ENCODE measurements at places on chromosomes 12 and 14. TPM values are rescaled to one million over a fixed set of nuclear protein-coding genes. Genes with fewer than 3 reads are reported as not detected.

DNA sequence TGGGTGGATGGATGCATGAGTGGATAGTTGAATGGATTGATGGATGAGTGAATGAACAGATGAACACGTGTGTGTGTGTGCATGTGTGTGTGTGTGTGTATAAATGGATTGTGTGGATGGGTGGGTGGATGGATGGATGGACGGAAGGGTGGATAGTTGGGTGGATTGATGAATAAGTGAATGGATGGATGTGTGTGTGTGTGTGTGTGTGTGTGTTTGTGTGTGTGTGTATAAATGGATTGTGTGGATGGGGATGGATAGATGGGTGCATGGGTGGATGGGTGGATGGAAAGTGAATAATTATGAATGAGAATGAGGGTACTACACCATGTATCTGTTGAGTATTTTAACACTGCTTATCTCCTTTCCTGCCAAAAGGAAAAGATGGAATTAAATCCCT lies 986 bp downstream of the KRT77 start:
- no peaks in the 10 kb centered on the region for H3K36me3 ChIP-seq
- H3K27me3 ChIP-seq: peaks cover 10% of the 10 kb centered on the region
- no peak for DNase-seq
- no peak overlapping the region for H3K4me3 ChIP-seq

GRCh38 chr14:22263961-22264360 lies 325.1 kb downstream of the DAD1 start:
- no peaks in the 10 kb centered on the region for H3K4me1 ChIP-seq
- H3K4me3 ChIP-seq: no peak overlapping the region
- no peak overlapping the region for H3K27ac ChIP-seq
- no peaks in the 10 kb centered on the region for H3K36me3 ChIP-seq

GRCh38 chr12:94379479-94380113 lies 80.1 kb downstream of the CEP83 start:
- no peak overlapping the region for H3K4me3 ChIP-seq
- peaks cover 1% of the 10 kb centered on the region for H3K4me1 ChIP-seq
- H3K27ac ChIP-seq: no peak overlapping the region
- peaks cover 38% of the 10 kb centered on the region for H3K36me3 ChIP-seq
- H3K27me3 ChIP-seq: no peaks in the 10 kb centered on the region

- peaks cover 12% of the 10 kb centered on the region for H3K4me1 ChIP-seq
- DNase-seq: no peak
- peaks cover 5% of the 10 kb centered on the region for H3K27me3 ChIP-seq
- no peaks in the 10 kb centered on the region for H3K36me3 ChIP-seq
- no peak overlapping the region for H3K27ac ChIP-seq
These were observed 74.0 kb upstream of the PLXNC1 start for GRCh38 chr12:94074216-94074979.

DNA sequence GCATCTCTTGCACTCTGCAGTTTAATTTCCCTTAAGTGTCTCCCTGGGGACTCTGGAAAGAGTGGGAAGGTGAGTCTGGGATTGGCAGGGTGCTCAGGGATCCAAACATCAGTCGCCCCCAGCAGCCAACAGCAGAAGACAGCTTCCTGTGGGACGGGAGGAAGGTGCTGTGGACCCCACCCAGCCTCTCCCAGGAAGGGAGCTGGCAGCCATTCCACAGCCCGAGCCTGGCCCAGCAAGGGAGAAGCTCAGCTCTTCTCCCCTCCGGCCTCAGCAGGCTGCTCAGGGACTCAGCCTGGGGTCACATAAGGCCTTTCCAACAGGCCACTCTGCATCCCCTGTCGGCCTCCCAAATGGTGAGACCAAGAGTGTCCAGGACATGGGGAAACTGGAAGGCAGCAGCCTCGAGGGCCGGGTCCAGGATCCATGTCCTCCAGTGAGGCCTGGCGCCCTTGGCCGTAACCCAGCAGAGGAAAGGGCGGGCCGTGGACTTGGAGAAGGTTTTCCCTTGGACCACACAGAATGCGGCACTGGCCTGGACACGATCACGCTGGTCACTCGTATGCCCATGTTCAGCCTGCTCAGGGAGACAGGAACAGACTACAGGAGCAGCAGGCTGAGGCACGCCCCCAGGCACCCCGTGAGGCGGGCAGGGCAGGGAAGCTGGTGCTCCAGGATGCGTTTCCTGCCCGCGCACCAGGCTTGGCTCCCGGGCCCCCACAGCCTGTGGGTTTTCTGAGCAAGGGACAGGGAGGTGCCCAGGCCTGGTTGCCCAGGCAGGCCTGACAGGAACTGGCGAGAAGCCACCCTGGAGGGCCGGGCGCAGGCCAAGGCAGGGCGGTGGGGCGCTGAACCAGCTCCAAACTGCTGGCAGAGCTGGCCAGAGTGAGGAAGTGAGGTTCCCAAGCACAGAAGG lies 3.5 kb downstream of the XRCC3 start:
- no peak overlapping the region for H3K27ac ChIP-seq
- no peak overlapping the region for H3K4me3 ChIP-seq

- no peak for DNase-seq
- peaks cover 36% of the 10 kb centered on the region for H3K4me1 ChIP-seq
- peaks cover 5% of the 10 kb centered on the region for H3K27me3 ChIP-seq
- no peak overlapping the region for H3K27ac ChIP-seq
- H3K36me3 ChIP-seq: peaks cover 9% of the 10 kb centered on the region
- H3K4me3 ChIP-seq: no peak overlapping the region
These were observed 8.5 kb upstream of the IL22 start for GRCh38 chr12:68261896-68262295.

GRCh38 chr14:63322897-63323573 lies 4.3 kb upstream of the GPHB5 start:
- H3K27me3 ChIP-seq: peaks cover 4% of the 10 kb centered on the region
- no peak for DNase-seq
- H3K4me1 ChIP-seq: no peaks in the 10 kb centered on the region
- no peak overlapping the region for H3K4me3 ChIP-seq
- H3K36me3 ChIP-seq: no peaks in the 10 kb centered on the region

DNA sequence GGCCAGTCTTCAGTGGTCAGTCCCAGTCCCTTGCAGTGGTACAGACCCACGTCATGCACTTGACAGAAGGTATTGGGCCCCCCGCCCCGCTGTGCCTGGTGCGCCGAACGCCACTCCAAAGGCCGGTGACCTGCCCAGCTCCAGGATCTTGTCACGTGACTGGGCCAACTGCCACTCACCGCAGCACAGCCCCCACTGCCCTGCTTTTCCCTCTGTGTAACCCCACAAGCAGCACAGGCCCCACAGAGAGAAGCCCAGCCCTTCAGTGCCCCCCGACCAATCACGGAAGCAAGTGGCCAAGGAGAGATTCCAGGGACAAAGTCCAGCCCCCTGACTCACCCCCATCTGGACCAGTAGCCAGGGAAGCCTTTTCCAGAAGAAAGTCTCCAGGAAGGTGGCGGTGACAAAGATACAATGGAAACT lies 498 bp downstream of the GPR132 start:
- H3K4me1 ChIP-seq: peaks cover 43% of the 10 kb centered on the region
- H3K36me3 ChIP-seq: peaks cover 14% of the 10 kb centered on the region
- peak overlapping the region; percentile 94 for H3K27ac ChIP-seq
- H3K4me3 ChIP-seq: peak overlapping the region; percentile 89
- DNase-seq: peak; percentile 57

DNA sequence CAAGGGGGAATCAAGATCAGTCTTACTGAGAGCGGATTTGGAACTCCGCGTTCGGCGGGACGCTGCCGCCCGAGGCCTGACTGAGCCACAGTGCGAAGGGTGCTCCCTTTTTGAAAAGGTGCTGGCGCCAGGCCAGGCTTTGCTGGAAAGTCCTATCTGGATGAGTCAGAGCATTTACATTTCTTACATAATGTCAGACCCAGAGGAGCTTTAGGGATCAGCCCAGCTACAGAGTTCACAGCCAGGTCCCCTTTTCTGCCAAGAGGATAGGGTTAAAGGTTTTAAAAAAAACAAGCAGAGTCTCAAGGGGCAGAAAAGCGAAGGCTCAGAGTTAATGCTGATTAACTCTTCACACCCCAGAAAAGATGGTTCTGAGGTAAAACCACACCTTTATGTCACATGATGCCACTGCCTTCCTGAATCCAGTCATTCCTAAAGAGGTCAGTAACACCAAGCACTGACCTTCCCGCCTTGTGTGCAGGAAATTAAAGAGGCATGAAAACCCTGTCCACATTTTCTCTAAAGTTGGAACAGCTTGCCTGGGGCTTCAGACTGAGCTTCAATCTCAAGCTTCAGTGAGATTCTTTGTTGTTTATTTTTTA lies 11.7 kb upstream of the FBXL14 start:
- no peak for DNase-seq
- H3K36me3 ChIP-seq: peaks cover 3% of the 10 kb centered on the region
- peaks cover 5% of the 10 kb centered on the region for H3K27me3 ChIP-seq
- H3K4me1 ChIP-seq: peaks cover 26% of the 10 kb centered on the region

The TGFB3 gene
- total RNA-seq: 3.3 TPM

The PLEKHD1 gene
- total RNA-seq: 0.08 TPM

The SDSL gene
- total RNA-seq: 1.2 TPM

The OR11H6 gene
- total RNA-seq: not detected

The RAD9B gene
- total RNA-seq: 1.8 TPM
